Ascending aorta (tissue), 2 donors: ENCODE measurements at places on chromosomes 5 and 9.

DNA sequence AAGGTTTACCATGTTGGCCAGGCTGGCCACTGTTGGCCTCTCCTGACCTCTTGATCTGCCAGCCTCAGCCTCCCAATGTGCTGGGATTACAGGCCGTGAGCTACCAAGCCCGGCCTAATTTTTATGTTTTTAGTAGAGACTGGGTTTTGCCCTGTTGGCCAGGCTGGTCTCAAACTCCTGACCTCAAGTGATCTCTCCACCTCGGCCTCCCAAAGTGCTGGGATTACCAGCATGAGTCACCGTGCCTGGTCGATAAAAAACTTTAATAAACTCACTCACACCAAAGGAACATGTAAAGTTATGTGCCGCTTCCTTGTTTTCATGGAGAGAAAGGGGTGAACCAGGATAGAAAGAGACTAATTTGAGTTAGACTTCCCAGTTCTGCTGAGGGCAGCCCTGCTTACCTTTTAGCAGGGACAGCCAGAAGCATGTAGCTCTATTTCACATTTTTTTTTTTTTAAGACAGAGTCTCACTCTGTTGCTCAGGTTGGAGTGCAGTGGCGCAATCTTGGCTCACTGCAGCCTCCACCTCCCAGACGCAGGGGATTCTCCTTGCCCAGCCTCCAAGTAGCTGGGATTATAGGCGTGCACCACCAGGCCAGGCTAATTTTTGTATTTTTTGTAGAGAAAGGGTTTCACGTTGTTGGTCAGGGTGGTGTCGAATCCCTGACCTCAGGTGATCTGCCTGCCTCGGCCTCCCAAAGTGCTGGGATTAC, 11.4 kb upstream of the HAUS6 start:
- no peak for DNase-seq

GRCh38 chr5:21826884-21827283, 1026.3 kb downstream of the CDH12 start:
- DNase-seq = no peak

GRCh38 chr9:3224931-3225330, 300.9 kb downstream of the RFX3 start:
- DNase-seq = no peak

DNA sequence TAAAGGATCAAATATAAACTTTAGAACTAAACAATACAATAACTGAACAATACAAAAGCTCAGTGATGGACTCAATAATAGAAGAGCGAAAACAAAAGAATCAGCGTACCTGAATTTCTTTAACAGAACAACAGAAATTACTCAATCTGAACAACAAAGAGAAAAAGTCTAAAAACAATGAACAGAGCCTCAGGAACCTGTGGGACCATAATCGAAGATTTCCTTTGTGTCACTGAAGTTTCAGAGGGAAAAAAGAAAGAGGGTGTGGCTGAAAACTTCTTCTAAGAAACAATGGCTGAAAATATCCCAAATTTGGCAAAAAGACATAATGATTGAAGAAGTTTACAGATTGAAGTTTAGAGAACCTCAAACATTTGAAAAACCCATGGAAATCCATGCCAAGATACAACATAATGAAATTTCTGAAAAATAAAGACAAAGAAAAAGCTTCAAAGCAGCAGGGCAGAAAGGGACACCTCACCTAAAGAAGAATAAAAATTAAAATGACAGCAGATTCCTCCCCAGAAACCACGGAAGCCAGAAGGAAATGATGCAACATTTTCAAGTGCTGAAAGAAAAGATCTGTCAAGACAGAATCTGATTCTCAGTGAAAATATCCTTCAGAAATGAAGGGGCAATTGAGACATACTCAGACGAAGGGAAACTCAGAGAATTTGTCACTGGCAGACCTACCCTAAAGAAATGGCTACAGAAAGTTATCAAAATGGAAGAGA, 288.8 kb downstream of the ARL15 start:
- DNase-seq = no peak

DNA sequence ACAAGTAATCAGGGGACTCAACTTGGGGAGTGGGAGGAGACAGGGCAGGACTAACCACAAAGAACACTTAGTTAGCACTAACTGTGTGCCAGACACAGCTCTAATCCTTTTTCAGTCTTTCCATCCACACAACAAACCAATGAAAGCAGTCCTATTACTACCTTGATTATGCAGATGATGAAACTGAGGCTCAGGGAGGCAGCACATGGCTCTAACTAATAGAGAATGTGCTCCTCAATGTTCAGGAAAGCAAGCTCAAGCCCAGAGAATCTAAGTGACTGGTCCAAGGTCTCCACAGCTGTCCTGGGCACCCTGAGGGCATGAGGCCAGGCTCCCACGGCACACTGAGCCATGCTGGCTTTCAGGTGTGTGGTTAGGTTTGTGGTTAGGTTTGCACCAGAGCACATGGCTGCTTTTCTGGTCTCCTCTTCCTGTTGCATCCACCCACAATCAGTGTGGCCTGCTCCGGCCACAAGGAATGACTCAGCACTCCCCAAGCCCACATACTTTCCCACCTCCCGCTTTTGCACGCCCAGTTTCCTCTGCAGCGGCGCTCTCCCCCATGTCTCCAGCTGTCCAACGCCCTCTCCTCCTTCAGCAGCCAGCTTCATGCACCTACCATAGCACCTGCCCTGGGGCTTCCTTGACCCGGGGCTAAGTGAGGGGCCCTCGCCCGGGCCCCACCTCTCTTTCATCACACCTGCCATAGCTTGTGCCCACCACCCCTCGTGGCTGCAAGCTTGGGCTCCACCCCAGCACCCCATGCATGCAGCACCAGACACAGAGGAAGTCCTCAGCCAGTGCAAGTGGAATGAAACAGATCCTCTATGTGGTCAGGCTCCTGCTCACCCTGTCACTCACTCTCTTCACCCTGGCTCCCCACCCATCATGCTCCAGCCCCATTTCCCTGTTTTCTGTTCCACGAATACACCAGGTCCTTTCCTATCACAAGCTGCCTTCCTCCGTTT, 133.1 kb downstream of the GABBR2 start:
- DNase-seq = peak; percentile 53
